ENCODE measurements at places on chromosomes 3 and 15. TPM values are rescaled to one million over a fixed set of nuclear protein-coding genes. Genes with fewer than 3 reads are reported as not detected.

DNA sequence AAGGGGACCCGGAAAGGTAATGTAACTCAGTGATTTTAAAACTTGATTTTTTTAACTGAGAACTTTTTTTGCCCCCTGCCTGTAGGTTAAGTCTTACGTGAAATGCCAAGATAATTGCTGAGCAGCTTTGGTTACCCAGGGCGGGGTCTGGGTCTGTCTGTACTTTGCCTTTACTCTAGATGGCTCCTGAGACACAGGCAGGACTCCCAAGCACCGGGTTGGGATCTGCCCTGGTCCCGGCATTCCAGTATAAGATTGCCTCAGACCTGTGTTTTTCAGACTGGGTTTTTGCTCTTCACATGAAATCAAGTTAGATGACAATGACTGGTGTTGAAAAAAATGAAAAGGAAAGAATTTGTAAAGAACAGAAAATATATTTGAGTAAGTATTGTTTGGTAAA, 40.3 kb downstream of the WDR76 start:
- no peak overlapping the region for H3K27ac ChIP-seq
- H3K4me3 ChIP-seq: no peak overlapping the region
- H3K27me3 ChIP-seq: no peaks in the 10 kb centered on the region
- no peak for DNase-seq
- no peaks in the 10 kb centered on the region for H3K4me1 ChIP-seq
- peaks cover 17% of the 10 kb centered on the region for H3K36me3 ChIP-seq

ANKUB1 gene
- 3.1 TPM for total RNA-seq

- no peaks in the 10 kb centered on the region for H3K36me3 ChIP-seq
- H3K27me3 ChIP-seq: no peaks in the 10 kb centered on the region
- no peak for DNase-seq
- no peak overlapping the region for H3K27ac ChIP-seq
- H3K4me1 ChIP-seq: peaks cover 37% of the 10 kb centered on the region
Measured at GRCh38 chr3:187292181-187292580, 644 bp upstream of the MASP1 start.

DNA sequence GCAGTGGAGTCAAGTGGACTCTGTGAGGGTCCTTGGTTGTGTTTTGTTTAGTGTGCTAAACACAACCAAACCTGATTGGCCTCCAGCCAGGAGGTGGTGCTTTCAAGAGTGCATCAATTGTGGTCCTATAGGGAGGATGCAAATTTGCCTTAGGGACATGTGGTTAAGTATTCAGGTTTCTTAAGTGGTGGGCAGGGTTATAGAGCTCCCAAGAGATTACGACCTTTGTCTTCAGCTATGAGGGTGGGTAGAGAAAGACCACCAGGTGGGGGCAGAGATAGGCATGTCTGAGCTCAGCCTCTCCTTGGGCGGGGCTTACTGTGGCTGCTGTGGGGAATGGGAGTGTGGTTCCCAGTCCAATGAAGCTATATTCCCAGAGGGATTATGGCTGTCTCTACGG, 186.6 kb downstream of the SQOR start:
- no peaks in the 10 kb centered on the region for H3K27me3 ChIP-seq
- no peak for DNase-seq
- no peaks in the 10 kb centered on the region for H3K4me1 ChIP-seq
- H3K4me3 ChIP-seq: no peak overlapping the region

SERINC4 gene
- total RNA-seq: not detected

DNA sequence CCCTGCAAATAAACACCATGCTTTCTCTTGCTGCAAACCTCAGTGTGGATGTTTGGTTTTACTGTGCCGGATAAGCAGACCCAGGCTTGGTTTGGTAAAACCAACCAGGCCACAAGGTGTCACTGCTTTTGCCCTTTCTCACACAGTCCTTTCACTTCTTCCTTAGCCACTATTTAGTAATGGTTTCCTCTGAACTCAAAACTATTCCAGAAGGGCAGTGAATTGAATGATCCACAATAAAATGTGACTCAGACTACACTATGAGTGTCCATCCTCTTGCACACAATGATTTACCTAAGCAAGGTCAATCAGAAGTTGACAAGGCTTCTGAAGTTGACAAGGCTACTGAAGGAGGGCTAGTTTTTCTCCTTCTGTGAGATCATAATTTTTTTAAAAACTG, 552.4 kb upstream of the CCDC54 start:
- H3K27ac ChIP-seq: no peak overlapping the region
- no peak for DNase-seq

DNA sequence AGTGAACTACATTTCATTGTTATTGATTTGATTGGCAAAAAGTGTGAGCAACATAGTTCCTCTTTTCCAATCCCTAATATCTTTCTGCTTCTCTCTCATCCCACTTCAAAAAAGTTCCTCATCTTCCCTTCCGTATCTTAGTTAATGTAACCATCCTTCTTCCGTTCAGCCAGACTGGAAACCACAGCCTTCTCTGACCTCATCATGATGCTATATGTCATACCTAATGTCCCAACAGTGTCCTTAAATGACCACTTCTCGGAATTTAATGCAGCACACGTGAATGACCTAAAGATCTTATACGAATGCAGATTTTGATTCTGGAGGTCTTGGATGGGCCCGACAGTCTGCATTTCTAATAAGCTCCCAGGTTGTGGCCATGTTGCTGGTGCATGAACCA, 320.3 kb upstream of the SATB1 start:
- H3K4me1 ChIP-seq: peaks cover 9% of the 10 kb centered on the region
- no peak overlapping the region for H3K4me3 ChIP-seq
- no peaks in the 10 kb centered on the region for H3K27me3 ChIP-seq
- DNase-seq: no peak
- no peak overlapping the region for H3K27ac ChIP-seq

GOLGA8N gene
- 14.3 TPM for total RNA-seq

GRCh38 chr15:94674296-94674695, 442.9 kb downstream of the MCTP2 start:
- H3K4me1 ChIP-seq: peaks cover 27% of the 10 kb centered on the region
- DNase-seq: no peak
- H3K36me3 ChIP-seq: no peaks in the 10 kb centered on the region
- H3K4me3 ChIP-seq: peak overlapping the region; percentile 15

GRCh38 chr15:69767191-69767590, 314.6 kb downstream of the RPLP1 start:
- no peak overlapping the region for H3K4me3 ChIP-seq
- H3K36me3 ChIP-seq: no peaks in the 10 kb centered on the region
- DNase-seq: no peak

P2RY14 gene
- total RNA-seq: 5.7 TPM

GRCh38 chr3:176633511-176633910, 563.8 kb downstream of the TBL1XR1 start:
- no peaks in the 10 kb centered on the region for H3K27me3 ChIP-seq
- H3K4me1 ChIP-seq: no peaks in the 10 kb centered on the region
- H3K36me3 ChIP-seq: no peaks in the 10 kb centered on the region
- H3K27ac ChIP-seq: no peak overlapping the region
- no peak for DNase-seq

GRCh38 chr3:51968883-51969678, 1.8 kb upstream of the PCBP4 start:
- no peak for DNase-seq
- H3K36me3 ChIP-seq: no peaks in the 10 kb centered on the region
- no peaks in the 10 kb centered on the region for H3K27me3 ChIP-seq
- H3K4me1 ChIP-seq: peaks cover 40% of the 10 kb centered on the region

GRCh38 chr3:148901987-148902791, 37.1 kb downstream of the CPA3 start:
- no peaks in the 10 kb centered on the region for H3K4me1 ChIP-seq
- no peak overlapping the region for H3K4me3 ChIP-seq
- H3K27ac ChIP-seq: no peak overlapping the region
- no peaks in the 10 kb centered on the region for H3K27me3 ChIP-seq
- DNase-seq: no peak

DNA sequence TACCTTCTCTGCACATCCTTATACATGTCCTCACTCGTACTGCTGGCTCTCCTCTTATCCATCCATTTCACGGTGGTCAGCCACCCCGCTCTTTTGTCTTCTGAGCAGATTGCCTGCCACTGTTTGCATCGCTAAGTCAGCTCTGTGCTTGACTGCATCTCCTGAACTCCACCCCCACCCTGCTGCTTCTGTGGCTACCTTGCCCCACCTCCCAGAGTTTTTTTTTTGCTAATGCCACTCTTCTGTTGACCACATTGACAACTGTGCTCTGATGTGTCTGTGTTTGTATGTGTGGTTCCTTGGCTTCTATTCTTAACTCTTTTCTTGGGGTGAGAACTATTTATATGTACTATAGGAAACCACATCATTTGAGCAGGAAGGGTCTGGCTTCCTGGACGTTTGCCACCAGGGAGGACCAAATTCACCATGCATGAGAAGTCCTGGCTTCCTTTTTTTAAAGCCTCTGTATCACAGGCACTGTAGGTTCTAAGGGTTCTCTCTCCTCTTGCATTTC, 12.8 kb upstream of the MTMR10 start:
- no peak for DNase-seq
- no peak overlapping the region for H3K27ac ChIP-seq

GRCh38 chr3:88433568-88433967, 283.8 kb downstream of the C3orf38 start:
- no peak overlapping the region for H3K27ac ChIP-seq
- no peaks in the 10 kb centered on the region for H3K27me3 ChIP-seq
- no peak overlapping the region for H3K4me3 ChIP-seq
- H3K36me3 ChIP-seq: no peaks in the 10 kb centered on the region
- no peaks in the 10 kb centered on the region for H3K4me1 ChIP-seq

GRCh38 chr3:47877290-47877689, 74.4 kb downstream of the DHX30 start:
- H3K27me3 ChIP-seq: no peaks in the 10 kb centered on the region
- no peak for DNase-seq
- H3K4me3 ChIP-seq: no peak overlapping the region
- H3K27ac ChIP-seq: no peak overlapping the region

SCN5A gene
- 0.24 TPM for total RNA-seq

GRCh38 chr3:73493543-73494308, 131.0 kb downstream of the PDZRN3 start:
- no peak overlapping the region for H3K4me3 ChIP-seq
- DNase-seq: no peak
- H3K36me3 ChIP-seq: no peaks in the 10 kb centered on the region
- peaks cover 24% of the 10 kb centered on the region for H3K4me1 ChIP-seq
- H3K27ac ChIP-seq: no peak overlapping the region

MUSTN1 gene
- total RNA-seq: 7.3 TPM

DNA sequence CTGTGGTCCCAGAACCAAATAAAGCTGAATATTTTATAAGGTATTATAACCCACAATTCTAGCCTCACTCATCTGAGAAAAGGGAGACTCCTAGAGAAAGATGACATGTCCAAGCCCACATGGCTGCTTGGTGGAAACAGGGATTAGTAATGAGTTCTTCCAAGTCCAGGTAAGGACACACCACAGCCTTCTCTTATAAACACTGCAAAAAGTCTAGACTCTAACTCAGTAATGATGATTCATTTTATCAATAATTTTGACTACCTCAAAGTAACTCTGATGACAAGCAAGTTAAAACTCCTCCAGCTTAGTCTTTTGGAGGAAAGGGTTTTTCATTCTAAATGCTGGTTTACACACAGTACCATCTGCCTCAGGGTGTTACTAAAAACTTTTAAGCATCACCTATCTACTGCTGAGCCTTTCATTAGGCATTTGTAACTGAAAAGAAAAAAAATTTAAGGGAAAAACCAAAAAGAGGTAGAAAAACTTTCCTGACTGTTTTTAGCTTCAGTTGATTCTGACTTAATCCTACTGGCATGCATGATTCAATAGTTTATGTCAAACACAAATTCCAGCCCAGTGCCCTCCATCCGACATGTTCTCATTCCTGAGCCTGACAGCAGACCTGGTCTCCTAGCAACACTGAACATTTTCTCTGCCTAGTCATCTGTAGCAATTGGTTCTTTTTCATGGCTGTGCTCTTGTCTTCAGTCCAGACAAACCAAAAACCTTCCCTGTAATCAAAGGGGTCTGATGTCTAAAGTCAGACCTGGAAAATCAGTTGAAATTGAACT, 43.9 kb downstream of the P3H2 start:
- H3K27me3 ChIP-seq: no peaks in the 10 kb centered on the region
- no peak overlapping the region for H3K4me3 ChIP-seq
- no peaks in the 10 kb centered on the region for H3K36me3 ChIP-seq
- peaks cover 20% of the 10 kb centered on the region for H3K4me1 ChIP-seq
- DNase-seq: no peak
- no peak overlapping the region for H3K27ac ChIP-seq

- H3K36me3 ChIP-seq: no peaks in the 10 kb centered on the region
- H3K4me3 ChIP-seq: peak overlapping the region; percentile 43
- no peak overlapping the region for H3K27ac ChIP-seq
- peaks cover 88% of the 10 kb centered on the region for H3K27me3 ChIP-seq
- DNase-seq: no peak
Measured at GRCh38 chr15:89400116-89400781, 65.6 kb upstream of the POLG start.

GRCh38 chr3:61237858-61238257, 13.4 kb downstream of the FHIT start:
- H3K4me3 ChIP-seq: no peak overlapping the region
- H3K27ac ChIP-seq: no peak overlapping the region
- no peaks in the 10 kb centered on the region for H3K27me3 ChIP-seq
- peaks cover 8% of the 10 kb centered on the region for H3K4me1 ChIP-seq
- H3K36me3 ChIP-seq: no peaks in the 10 kb centered on the region

DNA sequence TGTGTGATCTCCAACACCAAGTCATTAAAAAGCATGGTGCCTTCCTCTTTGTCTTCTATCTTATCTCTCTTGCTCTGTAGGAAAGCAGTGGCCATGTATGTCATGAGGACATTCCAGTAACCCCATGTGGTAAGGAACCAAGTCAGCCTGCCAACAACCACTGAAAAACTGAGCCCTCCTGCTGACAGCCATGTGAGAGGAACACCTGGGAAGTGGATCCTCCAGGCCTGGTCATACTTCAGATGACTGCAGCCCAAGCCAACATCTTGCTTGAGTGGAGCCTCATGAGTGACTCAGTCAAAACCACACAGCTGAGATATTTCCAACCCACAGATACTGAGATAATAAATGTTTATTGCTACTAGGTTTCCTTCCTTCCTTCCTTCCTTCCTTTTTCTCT, 597.3 kb downstream of the ZIC1 start:
- H3K4me3 ChIP-seq: no peak overlapping the region
- H3K27me3 ChIP-seq: no peaks in the 10 kb centered on the region
- H3K36me3 ChIP-seq: no peaks in the 10 kb centered on the region

AGTR1 gene
- total RNA-seq: 10.8 TPM

VIPR1 gene
- total RNA-seq: 212 TPM

SPPL2A gene
- 128 TPM for total RNA-seq

GDPGP1 gene
- 13.1 TPM for total RNA-seq

- no peak overlapping the region for H3K27ac ChIP-seq
- H3K4me1 ChIP-seq: peaks cover 5% of the 10 kb centered on the region
- H3K4me3 ChIP-seq: no peak overlapping the region
- DNase-seq: no peak
Measured at GRCh38 chr15:69624155-69624520, 171.5 kb downstream of the RPLP1 start.

ATP13A5 gene
- total RNA-seq: 2.0 TPM
